ENCODE measurements at places on chromosomes 16 and 17.

DNA sequence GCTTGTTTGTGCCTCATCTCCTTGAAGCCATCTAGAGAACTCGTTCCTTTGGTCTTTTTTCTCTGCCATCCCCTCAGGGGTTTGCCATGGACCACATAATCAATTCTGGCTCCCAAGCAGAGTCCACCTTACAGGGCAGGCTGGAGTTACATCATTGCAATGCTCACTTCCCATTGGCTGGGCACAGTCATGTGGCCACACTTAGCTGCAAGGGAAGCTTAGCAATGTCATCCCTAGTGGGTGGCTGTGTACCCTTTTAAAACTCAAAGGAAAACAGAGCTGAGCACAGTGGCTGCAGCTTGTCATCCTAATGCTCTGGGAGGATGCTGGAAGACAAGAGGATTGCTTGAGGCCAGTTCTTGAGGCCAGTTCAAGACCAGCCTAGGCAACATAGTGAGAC lies 41.9 kb upstream of the POLR3E start:
- DNase-seq: no peak

DNA sequence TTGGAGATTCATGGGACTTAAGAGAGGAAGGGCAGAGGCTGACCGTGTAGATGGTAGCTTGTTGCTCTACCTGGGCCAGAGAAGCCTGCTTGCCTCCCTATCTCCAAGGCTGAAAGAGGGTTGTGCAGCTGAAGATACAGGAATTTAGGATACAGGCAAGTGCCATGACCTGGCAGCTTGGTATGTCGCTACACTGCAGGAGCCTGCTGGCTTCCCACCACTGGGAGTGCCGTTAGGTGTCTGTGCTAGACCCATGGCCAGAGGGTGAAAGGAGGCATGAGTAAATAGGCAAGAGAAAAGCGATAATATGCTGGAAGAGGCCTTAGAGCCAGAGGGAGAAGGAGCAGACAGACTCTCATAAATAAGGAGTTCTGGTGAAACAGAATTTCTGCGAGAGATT lies 10.6 kb downstream of the NAA60 start:
- no peak for DNase-seq

GRCh38 chr16:8686031-8686621 lies 11.7 kb downstream of the ABAT start:
- DNase-seq: no peak

DNA sequence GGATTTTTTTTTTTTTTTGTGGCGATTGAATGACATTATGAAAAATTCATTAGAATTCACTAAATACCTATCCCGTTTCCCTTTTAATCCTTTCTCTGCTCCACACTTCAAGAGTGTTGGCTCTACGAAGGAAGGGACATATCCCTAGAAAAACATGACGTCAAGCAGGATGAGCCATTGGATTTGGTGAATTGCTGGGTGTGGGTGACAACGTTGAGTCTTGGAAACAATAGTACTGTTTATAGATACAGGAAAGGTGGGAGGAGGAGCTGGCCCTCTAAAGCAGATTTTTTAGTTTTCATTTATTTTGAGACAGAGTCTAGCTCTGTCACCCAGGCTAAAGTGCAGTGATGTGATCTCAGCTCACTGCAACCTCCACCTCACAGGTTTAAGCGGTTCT lies 167.6 kb upstream of the FAM20A start:
- DNase-seq: peak; percentile 24

GRCh38 chr17:44900894-44901293 lies 1.6 kb upstream of the EFTUD2 start:
- DNase-seq: peak; percentile 89

DNA sequence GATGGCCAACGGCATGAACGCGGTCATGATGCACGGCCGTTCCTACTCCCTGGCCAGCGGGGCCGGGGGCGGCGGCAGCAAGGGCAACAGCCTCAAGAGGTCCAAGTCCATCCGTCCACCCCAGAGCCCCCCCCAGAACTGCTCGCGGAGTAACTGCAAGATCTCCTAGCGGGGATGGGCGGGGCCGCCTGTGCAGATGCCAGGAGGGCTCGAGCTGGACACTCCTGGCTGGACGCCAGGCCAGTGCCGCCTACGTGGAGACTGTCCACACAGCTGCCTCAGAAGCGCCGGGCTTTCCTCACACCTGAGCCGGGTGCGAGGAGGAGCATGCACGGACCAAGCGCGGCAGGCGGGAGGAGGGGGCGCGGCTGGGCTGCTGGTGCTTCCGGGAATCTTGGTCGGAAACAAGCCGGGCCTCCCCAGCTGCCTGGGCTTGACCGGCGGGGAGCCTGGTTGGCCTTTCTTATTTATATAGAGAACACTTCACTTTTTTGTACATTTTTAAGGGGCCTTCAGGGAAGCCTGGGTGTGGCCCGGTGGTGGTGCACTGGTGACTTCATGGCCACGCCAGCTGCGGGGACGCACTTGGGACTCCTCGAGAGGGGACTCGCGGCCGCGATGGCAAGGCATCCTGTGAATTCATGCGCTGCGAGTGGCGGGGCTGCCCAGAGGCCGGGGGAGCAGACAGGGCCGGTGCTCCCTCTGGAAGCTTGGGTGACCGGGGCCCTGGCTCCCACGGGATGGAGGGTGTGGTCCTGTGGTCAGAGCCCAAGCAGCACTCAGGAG lies 3.1 kb upstream of the WFIKKN1 start:
- peak; percentile 56 for DNase-seq

DNA sequence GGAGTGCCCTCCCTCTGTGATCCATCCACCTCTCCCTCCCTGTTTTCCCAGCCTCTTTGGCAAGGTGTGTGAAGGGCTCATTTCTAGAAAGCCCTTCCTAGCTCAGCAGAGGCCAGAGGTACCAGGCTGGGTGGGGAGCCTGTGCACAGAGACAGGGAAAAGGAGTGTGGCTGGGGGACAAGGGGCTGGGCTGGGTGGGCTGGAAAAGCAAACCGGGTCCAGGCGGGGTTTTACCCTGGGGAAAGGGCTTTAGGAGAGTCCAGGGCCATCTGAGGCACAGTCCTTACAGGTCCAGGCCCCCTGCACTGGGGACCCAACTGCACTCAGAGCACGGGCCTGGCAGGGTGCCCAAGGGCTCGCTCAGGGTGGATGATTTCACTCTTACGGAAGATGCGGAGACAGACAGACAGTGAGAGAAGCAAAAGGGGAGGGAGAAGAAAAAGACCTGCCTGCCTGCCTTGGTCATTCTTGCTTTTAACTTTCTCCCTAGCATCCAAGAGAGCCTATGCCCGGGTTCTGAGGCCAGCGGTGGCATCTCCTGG lies 7.0 kb downstream of the CRHR1 start:
- DNase-seq: no peak

- peak; percentile 39 for DNase-seq
These were observed 1.4 kb downstream of the TRAF4 start for GRCh38 chr17:28744972-28745785.

All from fibroblast of mammary gland (primary cell).